ENCODE measurements at places on chromosomes 1 and 21. TPM values are rescaled to one million over a fixed set of nuclear protein-coding genes. Genes with fewer than 3 reads are reported as not detected.

- no peak for DNase-seq
These were observed 2.2 kb upstream of the HAO2 start for GRCh38 chr1:119366424-119366823.

DNA sequence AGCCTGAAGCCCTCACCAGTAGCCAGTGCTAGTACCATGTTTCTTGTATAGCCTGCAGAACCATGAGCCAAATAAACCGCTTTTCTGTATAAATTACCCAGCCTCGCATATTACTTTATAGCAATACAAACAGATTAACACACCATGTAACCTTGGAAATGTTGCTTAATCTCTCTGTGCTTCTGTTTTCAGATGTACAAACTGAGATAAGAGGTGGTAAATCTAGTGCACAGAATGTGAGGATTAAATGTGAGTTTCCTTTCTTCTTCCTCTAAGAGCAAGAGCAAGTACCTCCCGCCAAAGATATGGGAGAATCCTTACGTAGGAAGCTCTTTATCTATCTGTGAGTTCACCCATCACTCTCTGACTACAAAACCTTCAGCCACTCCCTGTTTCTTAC, 128.4 kb downstream of the HIVEP3 start:
- no peak for DNase-seq

DNA sequence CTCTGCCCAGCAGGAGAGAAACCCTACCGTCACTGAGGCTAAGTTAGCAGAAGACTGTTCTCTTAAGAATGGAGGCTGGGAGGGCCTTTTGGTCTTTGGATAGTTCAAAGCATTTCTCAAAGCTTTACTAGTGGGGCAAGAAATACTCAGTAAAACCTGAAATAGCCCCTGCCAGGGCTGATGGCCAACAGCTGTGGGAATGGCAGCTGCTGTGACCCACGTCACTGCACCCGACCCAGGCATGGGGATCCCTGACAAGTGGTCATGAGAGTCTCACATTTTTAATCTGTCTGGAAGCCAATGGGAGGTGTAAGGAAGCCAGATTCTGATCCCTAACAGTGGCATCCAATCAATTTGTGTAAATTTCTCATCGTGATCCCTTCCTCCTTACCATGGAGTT, 44.5 kb upstream of the ENAH start:
- no peak for DNase-seq

- DNase-seq: no peak
These were observed 122.3 kb downstream of the XCL2 start for GRCh38 chr1:168421399-168422004.

The NOS1AP gene
- total RNA-seq: 0.79 TPM

The ANGPTL3 gene
- not detected for total RNA-seq

Data from kidney epithelial cell (primary cell).